CD4-positive, alpha-beta T cell treated with Interferon alpha-2 for 1 hour (primary cell): ENCODE measurements at places on chromosomes 1 and 21.

DNA sequence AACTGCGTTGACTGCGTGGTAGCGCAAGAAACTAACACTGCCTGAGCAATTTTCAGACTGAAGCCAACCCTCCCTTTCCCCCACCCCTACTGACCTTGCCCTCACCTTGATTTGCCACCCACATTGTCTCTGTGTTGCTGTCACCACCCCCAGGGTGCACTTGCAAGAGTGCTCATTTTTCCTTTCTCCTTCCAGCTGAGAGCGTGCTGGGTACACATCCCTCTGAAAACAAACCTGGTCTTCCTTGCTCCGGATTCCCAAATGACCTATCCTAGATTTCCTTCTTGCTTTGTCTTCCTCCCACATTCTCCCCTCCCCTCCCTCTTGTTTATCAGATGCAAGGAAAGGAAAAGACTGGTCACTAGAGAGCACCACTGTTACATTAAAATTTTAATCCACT is 24.2 kb downstream of the MPZ start:
- no peak for DNase-seq

DNA sequence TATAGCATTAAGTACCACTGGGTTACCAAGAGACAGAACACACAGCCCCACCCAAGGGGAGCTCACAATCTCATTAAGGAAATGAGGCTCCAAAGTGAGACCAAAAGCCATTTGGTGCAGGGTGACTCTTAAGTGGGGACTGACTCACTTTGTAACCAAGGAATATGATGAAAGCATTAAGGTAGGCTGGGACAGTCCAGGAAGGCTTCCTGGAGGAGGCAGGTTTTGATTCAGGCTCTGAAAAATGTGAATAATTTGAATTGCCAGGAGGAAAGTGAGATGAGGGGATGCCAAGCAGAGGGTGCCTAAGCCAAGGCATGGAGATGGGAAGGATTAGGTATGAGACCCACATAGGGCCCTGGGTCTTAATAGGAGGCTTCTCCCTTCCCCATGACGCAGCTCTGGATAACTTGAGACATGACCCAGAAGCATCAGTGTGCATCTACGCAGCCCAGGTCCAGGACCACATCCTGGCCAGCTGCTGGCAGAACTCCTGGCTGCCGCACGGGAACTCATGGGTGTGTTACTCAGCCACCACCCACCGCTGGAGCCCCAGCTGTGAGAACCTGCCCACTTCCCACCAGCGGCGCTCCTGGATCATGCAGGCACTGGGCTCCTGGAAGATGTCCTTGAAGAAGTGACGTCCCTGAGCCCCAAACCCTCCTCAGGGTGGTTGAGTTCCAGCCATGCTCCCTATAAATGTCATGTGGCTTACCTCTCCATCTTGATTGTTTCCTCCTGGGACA is 5.9 kb upstream of the TTC4 start:
- DNase-seq, result no peak

DNA sequence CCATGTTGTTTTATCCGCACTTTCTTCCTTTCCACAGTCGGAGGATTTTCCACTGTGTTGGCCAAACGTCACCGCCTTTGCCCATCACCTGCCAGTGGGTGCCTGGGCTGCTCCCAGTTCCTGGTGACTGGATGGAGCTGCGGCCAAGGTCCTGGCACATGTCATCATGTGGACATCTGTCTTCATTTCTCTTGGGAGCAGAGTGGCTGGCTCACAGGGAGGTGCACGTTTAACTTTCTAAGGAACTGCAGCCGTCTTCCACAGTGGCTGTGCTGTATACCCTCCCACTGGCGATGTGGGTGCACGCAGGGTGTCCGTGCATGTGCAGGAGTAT is 19.5 kb upstream of the RNF223 start:
- no peak for DNase-seq

DNA sequence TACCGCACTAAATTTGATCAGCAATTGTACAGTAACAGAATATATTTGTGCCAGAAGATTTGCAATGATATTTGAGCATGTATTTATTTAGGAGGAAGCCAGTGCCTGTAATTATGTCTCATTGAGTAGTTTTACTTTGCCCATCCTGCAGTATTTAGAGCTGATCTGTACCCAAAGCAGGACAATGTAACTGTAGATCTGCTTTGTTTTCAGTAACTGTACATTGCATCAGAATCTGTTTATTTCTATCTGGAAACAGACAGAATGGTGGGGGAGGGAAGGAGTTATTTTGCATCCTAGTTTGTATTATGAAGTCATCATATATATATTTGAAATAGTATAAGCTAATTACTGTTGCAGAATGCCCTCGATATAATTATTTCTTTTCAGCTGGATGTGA is 36.2 kb upstream of the LRRC8C start:
- DNase-seq, result no peak

DNA sequence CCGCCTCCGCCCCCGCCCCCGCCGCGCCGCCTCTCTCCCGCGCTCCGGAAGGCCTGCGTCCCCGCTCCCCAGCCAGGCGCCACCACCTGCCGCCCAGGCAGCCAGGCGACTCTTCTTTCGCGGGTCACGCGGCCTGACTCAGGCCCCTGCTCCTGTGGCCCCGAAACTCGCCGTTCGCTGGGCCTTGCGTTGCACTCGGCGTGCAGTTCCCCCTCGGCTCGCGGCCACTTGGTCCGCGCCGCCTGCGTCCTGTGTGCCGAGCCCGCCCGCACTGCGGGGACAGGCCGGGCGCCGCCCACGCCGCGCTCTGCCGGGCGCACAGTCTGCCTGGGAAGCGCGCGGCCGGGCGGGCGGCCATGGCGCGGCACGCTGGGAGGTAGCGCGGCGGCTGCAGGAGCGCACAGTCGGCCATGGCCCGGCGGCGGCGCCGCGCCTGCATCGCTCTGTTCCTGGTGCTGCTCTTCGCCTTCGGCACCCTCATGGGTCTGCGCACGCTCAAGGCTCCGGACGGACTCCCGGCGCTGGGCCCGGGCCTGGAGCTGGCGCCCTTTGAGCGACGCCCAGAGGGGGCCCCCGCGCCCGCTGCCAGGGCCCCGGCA is at the start of gene MANEAL:
TSS of gene MANEAL (plus strand) at position 75 of the 599 bp plus-strand sequence. CDS start at position 411, 336 bp downstream.
- peak; percentile 42 for DNase-seq

GRCh38 chr1:171581766-171582165 is 40.3 kb upstream of the MYOCOS start:
- no peak for DNase-seq

- no peak for DNase-seq
Observed at GRCh38 chr1:94083681-94084080, 37.3 kb downstream of the ABCA4 start.

DNA sequence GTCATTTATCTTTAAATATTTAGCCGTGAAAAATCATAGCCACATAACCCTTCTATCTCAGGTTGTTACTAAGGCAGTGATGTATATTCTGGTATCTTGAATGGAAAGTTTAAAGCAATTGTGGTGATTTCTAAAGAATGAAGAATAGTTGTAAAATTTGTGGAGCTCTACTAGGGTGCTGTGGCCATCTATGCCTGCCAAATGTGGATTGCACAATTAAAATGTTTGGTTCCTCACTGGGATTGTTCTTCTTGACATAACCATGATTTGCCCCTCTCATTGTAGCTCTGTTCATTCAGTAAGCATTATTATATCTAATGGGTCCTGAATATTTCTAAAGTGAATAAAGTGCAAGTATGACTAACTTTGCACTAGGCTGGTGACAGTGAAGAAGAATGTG is 50.1 kb downstream of the AK4 start:
- no peak for DNase-seq

GRCh38 chr1:145886390-145886789 is 724 bp upstream of the ANKRD35 start:
- no peak for DNase-seq

DNA sequence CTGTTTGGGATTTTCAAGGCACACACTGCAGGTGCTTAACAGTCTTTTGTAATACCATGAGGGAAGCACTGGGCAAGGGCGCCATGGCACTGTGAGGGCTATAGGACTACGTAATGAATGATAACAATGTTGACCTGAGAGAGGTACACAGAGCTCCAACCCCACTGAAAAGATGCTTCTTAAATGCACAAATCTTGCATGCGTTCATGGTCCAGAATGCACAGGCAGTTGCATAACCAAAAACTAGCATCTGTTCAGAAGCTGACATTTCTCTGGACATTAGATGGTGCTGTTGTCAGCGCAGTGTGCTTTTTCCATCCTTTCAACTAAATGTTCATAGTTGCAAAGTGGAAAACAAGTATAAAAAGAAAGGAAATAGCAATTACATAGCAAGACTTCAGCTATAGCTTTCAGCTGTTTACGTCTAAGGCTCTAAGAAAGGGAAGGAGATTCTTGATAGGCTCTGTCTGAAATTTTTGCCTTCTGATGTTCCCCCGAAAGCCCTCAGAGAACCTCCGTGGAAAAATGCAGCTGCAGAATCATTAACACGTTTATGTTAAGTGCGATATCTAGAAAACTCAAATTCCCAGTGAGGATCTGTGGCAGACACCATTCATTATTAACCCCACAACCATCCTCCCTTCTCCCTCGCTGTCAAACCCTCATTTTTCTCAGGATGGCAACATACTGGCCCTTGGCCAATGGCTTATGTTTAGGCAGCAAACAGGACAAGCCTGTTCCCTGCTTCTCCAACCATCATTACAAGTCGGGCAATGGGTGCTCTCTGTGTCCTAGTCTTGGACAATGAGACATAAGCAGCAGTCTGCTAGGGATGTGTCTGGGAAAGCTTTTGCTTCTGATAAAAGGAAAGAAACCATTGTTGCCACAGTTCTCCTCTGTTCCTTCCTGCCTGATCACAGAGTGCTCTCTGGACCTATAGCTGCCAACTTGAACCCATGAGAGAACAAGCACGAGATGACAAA is 8.2 kb upstream of the TARBP1 start:
- peak; percentile 23 for DNase-seq

- DNase-seq, result no peak
Observed at GRCh38 chr1:58585581-58586151, 8.6 kb upstream of the TACSTD2 start.

DNA sequence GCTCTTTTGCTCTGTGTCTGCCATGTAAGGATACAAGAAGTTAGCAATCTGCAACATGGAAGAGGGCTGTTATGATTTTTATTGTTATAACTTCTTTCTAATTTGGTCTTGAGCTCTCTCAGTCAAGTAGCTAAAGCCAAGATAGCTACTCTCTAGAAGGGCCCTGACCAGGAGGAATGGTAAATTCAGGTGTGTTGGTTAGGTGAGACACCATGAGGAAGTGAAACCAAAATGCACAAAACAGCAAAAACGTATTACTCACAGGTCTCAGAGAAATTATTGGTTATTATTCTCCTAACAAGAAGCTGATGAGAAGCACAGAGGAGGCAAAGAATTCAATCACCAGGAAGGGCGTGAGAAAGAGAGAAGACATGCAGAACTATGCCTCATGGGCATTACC is 51.8 kb upstream of the INSL5 start:
- no peak for DNase-seq

DNA sequence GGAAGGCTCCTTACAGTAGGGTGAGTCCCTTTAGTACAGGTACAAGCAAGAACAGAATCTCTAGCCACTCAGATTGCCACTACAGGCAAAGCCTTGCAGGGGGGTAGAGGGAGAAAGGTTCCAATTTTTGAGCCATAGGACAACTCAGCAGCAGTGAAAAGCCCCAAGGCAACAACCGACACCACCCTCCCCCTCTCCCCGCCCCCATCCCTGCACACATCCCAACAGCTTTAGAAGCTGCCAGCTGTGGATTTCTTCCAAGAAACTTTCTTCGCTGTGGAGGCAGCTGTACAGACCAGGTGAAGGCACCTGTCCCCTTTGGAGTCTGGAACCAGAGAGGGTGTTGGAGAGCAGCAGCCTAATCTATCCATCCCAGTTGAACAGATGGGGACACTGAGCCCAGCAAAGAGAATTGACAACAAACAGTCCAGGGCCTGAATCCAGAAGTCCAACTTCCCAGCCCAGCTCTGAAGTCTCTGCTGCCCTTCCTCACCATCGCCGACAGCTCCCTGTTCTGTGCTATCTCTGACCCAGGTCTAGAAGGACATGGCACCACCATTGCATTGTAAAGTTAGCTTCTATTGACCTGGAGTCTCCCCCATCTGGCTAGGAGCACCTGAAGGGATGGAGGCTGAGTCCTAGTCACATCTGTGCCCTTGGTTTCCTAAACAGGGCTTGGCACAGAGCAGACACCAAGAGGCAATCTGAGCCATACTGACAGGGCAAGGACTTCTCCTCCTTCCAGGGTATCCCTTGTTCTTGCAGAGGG is 2.2 kb downstream of the TENT5B start:
- DNase-seq, result no peak

- DNase-seq, result no peak
Observed at GRCh38 chr1:46659307-46659870, 8.8 kb downstream of the ATPAF1 start.

DNA sequence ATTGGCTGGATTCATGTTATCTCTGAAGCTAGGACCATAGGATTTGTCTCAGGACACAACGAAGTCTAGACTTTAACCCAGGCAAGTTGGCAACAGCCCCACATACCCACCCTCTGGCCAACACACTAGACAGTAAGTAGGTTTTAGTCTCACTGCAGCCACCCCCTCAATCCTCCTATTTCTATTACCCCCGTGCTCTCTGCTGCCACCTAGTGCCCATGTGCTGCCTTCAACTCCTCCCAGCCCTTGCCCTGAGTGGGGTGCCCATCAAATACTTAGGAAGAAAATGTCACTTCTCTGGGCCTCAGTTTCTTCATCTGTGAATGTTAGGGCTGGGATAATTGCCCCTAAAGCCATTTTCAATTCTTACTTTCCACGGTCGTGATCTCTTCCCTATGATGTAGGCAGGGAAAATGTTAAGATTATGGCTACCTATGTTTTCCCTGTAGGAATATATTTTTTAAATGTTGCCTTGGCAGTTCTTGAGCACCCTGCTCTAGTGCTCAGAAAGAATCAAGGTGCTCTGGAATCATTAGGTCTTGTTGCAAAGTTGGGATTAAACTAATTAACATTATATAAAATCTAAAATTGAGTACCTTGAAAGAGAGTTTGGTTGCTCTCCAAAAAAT is 213.0 kb downstream of the LMX1A start:
- DNase-seq, result no peak

- no peak for DNase-seq
Observed at GRCh38 chr1:107460035-107460434, 319.2 kb downstream of the NTNG1 start.

GRCh38 chr1:48930011-48930410 is 153.3 kb upstream of the BEND5 start:
- DNase-seq, result no peak

GRCh38 chr1:67675800-67676199 is 9.2 kb upstream of the GADD45A start:
- DNase-seq, result no peak
